Choroid plexus epithelial cell (primary cell): ENCODE measurements at places on chromosomes 12 and 14.
A peak's percentile ranks its signal among the peaks of the same experiment; 100 is the strongest.

- no peak for DNase-seq
Observed at GRCh38 chr12:50043854-50044253, 13.5 kb upstream of the ASIC1 start.

- DNase-seq = no peak
Observed at GRCh38 chr14:65053466-65053865, 48.9 kb downstream of the MAX start.

- DNase-seq = no peak
Observed at GRCh38 chr12:124049451-124050094, 76.6 kb downstream of the ZNF664 start.

- peak; percentile 7 for DNase-seq
Observed at GRCh38 chr12:74152370-74152769, 385.3 kb upstream of the ATXN7L3B start.

GRCh38 chr14:60067882-60068281 lies 23.8 kb upstream of the PCNX4 start:
- DNase-seq = no peak

DNA sequence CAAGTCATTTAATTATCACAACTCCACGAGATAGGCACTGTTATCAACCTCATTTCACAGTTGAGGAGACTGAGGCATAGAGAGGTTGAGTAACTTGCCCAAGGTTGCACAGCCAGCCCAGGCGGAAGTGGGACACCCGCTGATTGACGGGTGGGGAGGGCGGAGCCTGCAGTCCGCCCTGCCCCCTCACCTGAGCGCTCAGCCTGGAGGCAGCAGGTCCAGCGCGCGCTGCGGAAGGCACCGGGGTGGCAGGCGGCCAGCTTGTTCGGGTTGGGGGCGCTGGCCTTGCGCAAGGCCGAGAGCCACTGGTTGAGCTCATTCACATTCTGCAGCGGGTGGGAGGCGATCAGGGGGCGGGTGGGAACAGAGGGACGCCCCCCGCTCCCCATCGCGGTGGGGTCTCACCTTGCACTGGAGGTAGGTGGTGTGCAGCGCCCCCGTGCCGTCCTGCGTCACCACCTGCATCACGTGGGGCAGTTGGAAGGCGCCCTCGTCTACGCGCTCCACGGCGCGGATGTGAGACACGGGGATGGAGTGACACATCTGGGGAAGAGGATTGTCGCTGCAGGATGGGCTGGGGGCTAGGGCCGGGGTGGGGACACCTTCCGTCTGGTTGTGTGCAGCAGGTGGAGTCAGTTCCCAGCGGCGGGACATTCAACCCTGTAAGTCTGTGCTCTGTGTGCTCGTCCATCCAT lies 31.7 kb downstream of the RASAL1 start:
- no peak for DNase-seq

DNA sequence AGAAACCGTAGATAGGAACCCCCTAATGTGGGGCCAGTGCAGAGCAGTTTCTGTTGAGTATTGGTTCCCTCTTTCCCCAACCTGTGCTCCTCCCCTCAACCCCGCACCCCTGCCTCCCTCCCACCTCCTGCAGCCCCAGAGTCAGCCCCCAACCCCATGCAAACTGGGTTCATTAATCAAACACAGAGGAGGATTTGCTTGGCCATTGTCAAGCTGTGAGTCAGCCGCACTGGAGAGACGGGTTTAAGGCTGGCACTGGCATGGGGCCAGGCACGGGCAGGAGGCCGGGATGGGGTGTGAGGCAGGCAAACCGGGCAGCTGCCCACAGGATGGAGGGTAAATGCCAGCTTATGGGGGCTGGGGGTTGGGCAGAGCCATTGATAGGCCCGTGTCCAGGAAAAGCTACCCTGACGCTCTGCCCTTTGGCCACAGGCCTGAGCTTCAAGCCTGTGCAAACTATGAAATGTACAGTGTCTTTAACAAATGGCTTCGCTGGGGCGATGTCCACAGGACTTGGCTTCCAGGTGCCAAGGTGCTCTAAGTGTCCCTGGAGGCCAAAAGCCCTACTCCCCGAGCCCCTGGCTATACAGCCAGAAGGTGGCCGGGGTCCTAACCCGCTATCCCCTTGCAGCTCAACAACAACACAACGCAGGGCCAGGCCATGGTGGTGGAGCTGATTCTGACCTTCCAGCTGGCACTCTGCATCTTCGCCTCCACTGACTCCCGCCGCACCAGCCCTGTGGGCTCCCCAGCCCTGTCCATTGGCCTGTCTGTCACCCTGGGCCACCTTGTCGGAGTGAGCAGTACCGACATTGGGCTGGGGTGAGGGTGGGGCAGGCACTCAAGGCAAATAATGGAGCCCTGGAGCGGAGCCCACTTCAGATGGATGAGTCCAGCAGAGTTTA lies 1.4 kb downstream of the AQP5 start:
- DNase-seq = no peak

DNA sequence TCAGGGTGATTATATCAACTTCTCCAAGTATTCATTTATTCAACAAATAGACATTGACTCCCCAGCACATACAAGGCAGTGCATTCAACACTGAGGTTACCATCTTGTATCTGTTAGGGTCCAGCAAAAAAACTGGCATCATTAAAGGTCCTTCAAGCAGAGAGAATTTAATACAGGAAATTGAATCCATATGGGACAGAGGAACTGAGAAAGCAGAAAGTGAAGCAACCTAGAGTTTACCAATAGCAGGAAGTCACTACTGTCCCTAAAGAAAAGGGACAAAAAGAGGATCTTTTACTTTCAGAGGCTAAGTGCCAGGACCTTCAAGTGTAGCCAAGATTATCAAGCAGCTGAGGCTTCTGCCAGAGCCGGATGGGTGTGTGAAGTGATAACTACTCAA lies 237.8 kb upstream of the TBX3 start:
- DNase-seq = no peak

- no peak for DNase-seq
Observed at GRCh38 chr14:58641509-58641908, 3.7 kb downstream of the DACT1 start.

DNA sequence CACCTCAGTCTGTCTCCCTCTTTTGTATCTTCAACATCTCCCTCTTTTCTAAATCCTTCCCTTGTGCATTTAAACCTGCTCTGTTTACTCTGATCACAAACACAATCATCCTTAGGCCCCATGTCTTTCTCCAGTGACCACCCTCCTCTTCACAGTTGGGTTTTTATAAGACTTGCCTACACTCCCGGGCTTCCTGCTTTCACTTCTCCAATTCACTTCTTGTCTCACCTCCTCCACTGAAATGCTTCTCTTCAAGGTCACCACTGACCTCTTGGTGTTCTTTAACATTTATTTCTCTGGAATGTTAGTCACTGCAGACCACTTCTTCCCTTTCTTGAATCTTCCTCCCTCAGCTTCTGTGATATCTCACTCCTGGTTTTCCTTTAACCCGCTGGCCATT lies 8.7 kb upstream of the SMCO2 start:
- DNase-seq = no peak

- no peak for DNase-seq
Observed at GRCh38 chr12:132834181-132834711, 5.6 kb upstream of the GOLGA3 start.

DNA sequence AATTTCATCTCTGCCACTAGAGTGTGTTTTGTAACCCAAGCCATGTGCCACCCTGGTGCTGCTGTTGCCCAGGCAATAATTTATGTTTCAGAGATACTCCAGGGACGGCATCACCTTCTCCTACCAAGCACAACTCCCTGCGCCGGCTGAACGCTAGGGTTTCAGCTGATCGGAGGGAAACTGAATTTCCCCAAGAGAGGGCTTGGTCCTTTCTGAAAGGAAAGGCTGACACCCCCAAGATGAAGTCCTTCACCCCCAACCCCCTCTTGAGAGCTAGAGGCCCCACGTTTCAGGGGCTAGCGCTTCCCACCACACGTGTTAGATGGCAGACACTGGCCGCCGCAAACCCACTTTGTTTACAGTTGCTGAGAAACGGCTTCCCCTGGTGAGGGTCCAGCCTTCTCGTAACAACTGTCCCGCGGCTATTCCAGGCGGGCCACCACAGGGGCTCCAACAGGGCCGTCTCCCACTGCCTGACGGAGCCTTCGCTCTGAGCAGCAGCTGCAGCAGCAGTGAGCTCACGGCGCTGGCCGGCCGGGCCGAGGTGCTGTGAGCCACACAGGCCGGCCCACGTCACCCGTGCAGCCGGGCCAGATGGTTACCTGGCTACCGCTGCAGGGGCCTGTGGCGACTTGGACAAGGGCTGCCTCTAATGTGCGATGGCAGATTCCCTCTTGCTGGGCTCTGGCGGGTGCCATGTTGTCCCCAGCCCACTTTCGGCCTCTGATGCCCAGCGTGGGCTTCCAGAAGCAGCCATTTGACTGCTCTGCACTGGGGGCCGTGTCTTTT lies 66.4 kb downstream of the TESC start:
- DNase-seq = peak; percentile 40

GRCh38 chr14:59827401-59827800 lies 43.2 kb downstream of the RTN1 start:
- DNase-seq = no peak

GRCh38 chr12:104672501-104673265 lies 215.9 kb downstream of the CHST11 start:
- no peak for DNase-seq

- no peak for DNase-seq
Observed at GRCh38 chr14:92695562-92695961, 52.9 kb downstream of the LGMN start.

DNA sequence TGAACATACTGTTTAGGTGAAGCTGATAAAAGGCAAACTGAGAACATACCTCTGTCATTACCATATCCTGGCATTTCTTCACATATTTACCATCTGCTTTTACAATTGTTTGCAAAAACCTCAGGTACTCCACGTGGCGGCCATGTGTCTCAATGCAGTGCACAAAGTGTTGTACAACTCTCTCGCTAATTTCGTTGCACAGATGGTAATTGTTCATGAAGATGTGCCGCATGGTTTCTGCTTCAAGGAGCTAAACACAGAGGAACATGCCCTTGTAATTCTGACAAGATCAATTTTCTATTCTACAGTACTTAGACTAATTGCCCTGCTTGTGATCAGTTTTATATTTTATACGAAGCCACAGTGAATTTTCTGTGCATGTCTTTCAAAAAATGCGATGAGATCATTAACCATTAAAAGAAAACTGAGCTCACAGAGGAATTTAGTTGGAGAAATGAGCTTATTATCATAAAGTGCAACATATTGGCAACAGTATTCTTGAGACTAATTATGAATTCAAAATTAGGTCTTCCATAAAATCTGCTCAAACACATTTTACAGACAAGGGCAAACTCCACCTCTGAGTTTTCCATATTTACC lies 233.8 kb downstream of the ITPR2 start:
- no peak for DNase-seq

- DNase-seq = peak; percentile 35
Observed at GRCh38 chr12:32002848-32003493, 43.8 kb downstream of the RESF1 start.

- no peak for DNase-seq
Observed at GRCh38 chr14:65038966-65039365, 52.3 kb downstream of the FNTB start.

GRCh38 chr14:65632487-65632886 lies 220.0 kb downstream of the FUT8 start:
- DNase-seq = no peak

- DNase-seq = no peak
Observed at GRCh38 chr12:12720052-12720451, 2.9 kb downstream of the CDKN1B start.

- peak; percentile 76 for DNase-seq
Observed at GRCh38 chr12:92624236-92624635, 78.6 kb upstream of the PLEKHG7 start.

- peak; percentile 52 for DNase-seq
Observed at GRCh38 chr12:89351489-89352241, 636 bp downstream of the DUSP6 start.

GRCh38 chr12:132924356-132924755 lies 31.8 kb downstream of the ZNF605 start:
- DNase-seq = no peak

- DNase-seq = no peak
Observed at GRCh38 chr12:104280111-104280510, 23.4 kb upstream of the EID3 start.

GRCh38 chr14:51208982-51209381 lies 31.1 kb upstream of the TMX1 start:
- DNase-seq = no peak

- no peak for DNase-seq
Observed at GRCh38 chr12:80821513-80822000, 104.8 kb downstream of the MYF5 start.

- peak; percentile 88 for DNase-seq
Observed at GRCh38 chr12:26648584-26648983, 184.4 kb downstream of the ITPR2 start.
